ENCODE measurements at places on chromosomes 1 and 21.
A peak's percentile ranks its signal among the peaks of the same experiment; 100 is the strongest.

- DNase-seq = no peak
Observed at GRCh38 chr1:11948822-11949458, 14.4 kb downstream of the PLOD1 start.

- no peak for DNase-seq
Observed at GRCh38 chr1:226148121-226148648, 38.4 kb downstream of the ACBD3 start.

DNA sequence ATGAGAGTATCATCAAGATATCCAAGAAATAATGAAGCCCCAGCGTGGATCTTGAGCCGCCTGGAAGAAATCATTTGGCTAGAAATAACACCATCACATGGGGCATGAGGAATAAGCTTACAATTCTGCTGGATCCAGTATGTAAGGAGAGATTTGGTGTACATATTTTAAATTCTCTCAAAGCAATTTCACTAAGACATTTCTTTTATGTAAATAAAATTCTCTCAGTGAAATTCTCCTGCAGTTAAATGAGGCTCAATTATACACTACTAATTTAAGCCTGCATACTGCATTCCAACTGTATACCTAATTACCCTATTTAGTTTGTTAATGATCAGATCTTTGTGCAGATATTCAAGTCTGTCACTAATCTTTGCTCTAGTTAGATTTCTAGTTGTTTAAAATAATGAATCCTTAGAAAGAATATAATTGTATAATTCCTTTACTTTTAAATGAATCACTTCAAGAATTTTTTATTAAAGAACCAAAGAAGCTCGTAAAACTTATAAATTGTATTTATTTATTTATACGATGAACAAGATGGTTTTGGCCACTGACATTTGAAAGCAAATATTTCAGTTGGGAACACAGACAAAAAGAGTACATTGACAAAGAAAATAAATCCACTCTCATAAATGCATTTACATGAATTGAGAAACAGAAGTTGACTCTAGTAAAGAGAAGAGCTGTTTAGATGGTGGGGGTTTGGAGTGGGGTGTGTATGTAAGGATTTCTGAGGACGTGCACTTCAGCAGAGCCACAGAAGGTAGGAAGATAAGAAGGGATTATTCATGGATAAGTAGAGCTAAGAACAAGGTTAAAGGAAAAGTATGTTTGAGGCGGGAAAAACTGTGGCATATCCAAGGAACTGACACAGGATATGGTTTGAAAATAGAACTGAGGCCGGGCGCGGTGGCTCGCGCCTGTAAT is 466.8 kb downstream of the DSCAM start:
- DNase-seq = no peak

DNA sequence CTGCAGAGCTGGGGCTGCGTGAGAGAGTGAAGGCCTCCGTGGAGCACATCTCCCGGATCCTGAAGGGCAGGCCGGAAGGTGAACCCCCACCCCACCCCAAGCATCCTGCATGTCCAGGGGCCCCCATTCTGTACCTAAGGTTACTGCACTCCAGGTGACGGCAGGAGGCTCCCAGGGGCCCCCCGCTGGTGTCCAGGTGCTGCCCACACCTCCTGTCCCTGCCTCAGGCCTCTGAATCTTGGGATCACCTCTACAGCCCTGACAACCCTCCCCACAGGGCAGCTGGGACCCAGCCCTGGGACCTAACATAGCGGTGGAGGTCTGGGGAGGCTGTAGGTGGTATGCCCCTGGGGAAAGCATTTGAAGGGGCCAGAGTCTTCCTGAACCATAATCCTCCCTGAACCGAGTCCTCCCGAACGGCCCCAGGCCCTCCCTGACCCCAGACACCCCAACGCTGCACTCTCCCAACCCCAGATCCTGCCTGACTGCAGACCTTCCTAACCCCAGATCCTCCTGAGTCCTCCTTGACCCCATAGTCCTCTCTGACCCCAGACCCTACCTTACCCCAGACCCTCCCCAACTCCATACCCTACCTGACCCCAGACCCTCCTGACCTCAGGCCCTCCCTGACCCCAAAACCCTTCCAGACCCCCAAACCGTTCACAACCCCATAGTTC is 33.5 kb downstream of the TRIM11 start:
- no peak for DNase-seq

GRCh38 chr1:19577036-19577435 is 67.1 kb upstream of the NBL1 start:
- DNase-seq = no peak

- DNase-seq = no peak
Observed at GRCh38 chr1:203465146-203465798, 10.3 kb upstream of the PRELP start.

DNA sequence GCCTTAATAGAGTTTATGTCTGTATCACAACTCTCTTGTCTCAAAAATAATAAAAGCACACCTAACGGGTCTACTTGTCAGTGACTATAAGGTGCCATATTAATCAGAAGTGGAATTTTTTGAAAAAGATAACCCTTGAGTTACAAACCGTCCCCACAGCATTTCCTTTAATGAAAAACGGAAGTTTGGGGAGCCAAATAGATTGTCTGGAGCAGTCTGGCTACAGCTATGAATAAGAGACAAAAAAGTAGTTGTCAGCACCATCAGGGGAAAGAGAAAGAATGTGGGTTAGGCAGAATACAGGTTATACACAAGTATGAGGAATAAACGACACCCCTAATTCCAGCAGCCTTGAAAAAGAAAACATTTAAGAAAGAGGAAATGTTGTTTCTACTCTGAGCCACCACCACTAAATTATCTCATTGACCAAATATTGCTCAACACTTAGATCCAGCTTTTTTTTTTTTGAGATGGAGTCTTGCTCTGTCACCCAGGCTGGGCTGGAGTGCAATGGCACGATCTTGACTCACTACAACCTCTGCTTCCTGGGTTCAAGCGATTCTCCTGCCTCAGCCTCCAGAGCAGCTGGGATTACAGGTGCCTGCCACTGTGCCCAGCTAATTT is 29.4 kb upstream of the USP24 start:
- DNase-seq = peak; percentile 15

DNA sequence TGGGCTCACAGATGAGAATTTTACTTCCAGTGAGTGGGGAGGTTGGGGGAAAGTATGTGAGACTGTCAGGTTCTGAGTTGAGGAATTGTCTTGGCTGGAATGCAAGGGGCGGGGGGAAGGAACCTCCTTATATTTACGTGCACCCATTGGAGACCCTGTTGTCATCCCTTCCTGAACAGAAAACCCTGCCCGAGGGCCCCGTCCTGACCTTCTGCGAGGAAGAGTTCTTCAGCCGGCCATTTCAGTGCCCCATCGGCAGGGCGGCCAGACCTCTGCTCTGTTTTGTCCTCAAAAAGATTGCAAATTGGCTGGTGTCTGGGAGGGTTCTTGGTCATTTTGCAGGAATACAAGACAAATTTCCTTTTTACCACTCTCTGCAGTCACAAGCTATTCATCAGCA is 7.1 kb downstream of the KIF26B start:
- no peak for DNase-seq

DNA sequence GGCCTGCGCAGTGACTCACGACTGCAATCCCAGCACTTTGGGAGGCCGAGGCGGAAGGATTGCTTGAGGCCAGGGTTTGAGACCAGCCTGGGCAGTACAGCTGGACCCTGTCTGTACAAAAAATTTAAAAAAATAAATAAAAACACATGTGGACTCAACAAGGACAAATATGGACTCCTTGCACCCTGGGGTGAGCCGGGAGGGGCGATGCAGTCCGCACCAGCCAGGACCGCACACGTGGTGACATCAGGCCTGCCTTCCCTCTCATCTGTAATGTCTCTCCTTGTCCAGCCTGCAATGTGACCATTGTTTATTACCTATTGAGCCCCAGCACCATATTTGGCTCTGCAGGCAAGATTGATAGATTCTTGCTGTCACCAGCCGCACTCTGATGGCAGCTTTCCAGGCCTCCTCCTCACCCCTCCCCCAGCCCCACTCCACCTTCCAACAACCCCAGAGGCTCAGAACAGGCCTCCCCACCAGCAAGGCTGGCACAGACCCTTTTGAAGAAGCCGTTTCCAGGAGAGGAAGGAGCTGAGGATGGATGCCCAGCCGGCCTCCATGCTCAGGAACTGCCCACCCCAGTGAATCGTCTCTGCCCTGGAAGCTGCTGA is 55.2 kb downstream of the IRF2BP2 start:
- DNase-seq = no peak

GRCh38 chr21:39518847-39519210 is 67.1 kb downstream of the SH3BGR start:
- DNase-seq = no peak

Data from LHCN-M2 (cell line).